ENCODE measurements at places on chromosomes 2 and 18.

GRCh38 chr2:111178296-111178695 is 57.6 kb downstream of the BCL2L11 start:
- DNase-seq, result no peak

- DNase-seq, result no peak
Observed at GRCh38 chr2:158973116-158973956, 4.9 kb downstream of the TANC1 start.

DNA sequence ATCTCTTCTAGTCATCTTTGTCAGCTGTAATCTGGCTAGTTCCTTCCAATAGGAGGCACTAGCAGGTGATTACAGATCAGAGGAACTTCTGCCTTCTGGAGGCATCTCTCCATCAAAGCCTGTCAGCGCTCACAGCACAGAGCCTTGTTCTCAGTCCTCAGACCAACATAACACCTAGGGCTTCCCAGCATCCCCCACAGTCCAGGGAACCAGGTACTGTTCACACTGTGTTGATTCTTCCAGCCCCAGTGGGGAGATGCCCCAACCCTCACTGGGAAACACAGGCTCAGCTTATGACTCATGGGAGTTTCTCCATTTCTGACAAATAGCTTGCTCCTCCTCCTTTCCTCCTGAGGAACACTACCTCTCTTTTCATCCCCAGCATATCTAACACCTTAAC is 601.7 kb downstream of the CBLN2 start:
- DNase-seq, result no peak

GRCh38 chr2:69770193-69770702 is 28.3 kb downstream of the ANXA4 start:
- DNase-seq, result no peak

GRCh38 chr2:33822964-33823363 is 223.9 kb upstream of the FAM98A start:
- DNase-seq, result no peak

DNA sequence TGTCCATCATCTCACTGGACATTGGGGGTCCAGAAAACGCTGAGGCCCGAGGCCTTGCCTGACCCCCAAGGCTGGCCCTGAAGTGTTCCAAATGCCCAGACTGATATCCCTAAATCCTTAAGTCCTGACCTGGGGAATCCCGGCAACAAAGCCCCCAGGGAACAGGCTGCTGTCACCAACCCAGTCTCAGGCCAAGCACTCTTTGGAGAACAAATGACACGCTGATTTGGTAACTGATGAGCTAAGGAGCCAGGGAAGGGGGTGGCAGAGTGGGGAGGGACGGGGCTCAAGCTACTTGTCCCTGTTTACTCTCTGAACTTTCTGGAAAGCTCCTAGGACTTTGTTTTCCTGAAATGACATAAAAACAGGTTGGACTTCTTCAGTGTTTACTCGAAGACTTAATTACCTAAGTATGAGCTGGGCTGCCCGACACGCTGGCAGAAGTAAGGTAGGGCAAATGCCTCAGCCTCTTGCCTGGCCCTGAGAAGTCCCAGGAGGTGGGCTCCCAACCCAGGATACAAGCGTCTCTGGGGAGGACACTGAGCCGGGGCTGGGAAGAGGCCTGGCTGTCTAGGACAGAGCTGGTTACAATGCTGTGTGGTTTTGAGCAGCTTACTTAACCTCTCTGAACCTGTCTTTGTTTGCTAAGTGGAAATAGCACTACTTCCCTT is 105.5 kb upstream of the GLI2 start:
- DNase-seq, result no peak

DNA sequence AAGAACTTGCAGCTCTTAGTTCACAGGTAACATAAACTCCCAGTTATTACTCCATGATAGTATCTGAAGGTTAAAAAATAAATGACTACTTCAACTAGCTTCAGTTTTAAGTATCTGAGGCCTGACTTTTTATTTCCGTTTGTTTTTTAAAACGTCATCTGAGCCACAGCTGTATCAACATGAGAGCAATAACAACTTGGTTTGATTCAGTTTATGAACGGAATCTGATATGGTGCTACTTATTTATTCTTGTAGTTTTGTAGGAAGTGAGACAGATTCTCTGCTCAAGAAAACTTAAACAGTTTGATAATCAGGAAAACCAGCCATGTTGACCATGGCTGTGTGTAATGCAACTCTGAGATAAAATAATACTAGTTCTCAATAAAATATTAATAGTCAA is 34.9 kb downstream of the NAB1 start:
- DNase-seq, result no peak

DNA sequence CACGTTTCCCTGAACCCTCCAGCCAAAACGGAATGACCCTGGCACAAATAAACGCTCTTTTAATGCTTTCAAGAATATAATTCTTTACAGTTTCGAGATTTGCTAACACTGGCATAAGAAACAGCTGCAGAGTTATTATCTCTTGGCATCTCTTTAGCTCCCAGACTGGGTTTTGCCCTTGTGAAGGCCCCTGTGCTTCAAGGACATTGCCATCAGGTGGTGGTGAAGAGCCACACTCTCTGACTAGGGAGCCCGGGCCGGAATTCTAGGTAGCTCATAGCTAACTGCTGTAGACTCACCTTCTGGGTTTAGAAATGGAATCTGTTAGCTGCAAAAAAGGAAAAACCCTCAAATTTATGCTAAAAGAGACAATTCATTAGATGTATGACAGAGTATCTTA is 13.3 kb upstream of the GALNT14 start:
- no peak for DNase-seq

DNA sequence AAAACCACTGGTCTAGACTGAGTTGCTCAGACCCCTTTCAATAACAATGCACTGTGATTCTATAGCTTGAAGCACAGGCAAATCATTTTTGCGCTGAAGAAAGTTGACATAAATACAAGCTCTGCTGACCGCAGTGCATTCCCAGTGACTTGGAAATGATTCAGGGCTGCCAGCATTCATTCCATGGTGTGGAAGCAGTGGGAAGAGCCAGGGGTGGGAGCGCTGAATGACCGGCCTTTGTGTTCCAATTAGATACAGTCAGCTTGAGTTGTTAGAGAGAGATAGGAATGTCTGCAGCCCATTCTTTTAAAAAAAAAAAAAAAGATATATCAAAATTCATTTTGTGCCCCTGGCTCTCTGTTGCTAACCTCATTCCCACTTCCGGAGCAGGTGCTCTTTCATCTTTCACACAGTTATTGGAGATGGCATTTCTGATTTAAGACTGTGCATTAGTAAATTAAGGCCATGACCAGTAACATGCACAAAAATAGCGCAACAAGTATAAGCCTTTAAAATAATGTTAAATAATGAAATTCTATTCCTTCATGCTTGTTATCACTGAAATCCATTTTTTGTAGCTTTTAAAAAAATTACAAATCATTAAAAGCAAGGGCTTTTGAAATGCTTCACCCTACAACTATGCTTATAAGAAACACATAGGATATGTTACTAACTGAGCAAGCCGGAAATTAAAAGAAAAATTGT is 59.4 kb upstream of the CTLA4 start:
- DNase-seq, result no peak

GRCh38 chr18:67279988-67280387 is 236.5 kb downstream of the DSEL start:
- no peak for DNase-seq

DNA sequence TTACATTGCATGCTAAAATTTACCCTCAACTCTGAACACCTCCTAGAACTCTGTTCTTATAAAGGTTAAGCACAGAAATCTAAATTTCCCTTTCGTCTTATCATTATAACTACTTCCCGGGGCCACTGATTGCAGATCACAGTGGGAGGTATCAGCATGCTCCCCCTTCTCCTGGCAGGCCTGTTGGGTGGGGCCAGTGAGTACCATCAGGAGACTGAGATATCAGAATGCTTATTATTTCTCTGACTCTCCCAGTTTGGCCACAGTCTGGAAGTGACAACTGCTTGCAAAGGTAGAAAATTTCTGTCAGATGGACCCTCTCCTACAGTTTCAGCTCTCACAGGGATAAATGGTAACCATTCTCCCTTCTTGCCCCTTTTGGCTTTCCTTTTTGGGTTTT is 62.6 kb downstream of the DSEL start:
- no peak for DNase-seq

GRCh38 chr2:109213646-109214433 is 84.8 kb downstream of the SH3RF3 start:
- DNase-seq, result no peak

All from stimulated activated CD4-positive, alpha-beta T cell treated with anti-CD3 and anti-CD28 coated beads, Interleukin-15, amount 100 ng/mL, for 1 hour (primary cell).